ENCODE measurements at places on chromosomes 4 and X. TPM values are rescaled to one million over a fixed set of nuclear protein-coding genes. Genes with fewer than 3 reads are reported as not detected.

DNA sequence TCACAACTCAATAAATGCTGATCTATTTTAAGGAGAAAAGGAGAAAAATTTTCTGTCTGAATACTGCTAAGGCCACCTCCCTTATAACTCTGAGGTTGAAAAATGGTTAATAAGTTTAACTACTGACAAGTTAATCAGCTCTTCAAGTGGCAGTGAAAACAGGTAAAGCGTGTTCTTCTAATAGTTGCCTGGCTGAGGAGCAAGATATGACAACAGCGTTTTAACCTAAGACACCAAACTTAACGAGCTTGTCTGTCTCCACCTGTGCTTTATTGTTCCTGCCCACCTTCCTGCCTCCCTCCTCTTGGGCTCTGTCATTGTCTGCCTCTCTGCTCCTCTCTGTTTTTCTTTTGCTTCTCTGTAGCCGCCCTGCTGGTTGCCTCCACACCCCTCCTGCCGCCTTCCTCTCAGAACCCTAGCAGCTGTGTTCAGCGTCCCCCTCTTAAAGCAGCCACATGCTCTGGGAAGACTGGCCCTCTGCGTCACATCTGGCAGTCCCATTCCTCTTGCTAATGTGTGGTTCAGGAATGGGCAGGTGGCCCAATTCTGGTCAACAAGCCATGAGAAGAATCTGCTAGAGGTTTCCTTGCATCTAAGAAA is 4.3 kb upstream of the TSPAN5 start:
- peak; percentile 25 for DNase-seq

The ZNF275 gene
- 8.4 TPM for total RNA-seq

DNA sequence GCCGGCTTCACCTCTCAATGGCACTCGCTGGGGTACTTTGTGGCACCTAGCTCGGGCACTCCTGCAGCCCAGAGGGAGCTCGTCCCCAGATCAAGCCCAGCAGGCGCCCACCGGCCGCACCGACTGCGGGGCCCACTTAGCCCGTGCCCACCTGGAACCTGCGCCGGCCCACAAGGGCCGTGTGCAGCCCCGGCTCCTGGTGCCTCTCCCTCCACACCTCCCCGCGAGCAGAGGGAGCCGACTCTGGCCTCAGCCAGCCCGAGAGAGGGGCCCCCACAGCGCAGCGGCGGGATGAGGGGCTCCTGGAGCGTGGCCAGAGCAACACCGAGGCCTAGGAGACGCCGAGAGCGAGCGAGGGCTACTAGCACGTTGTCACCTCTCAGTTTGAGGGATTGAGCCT is 82.1 kb upstream of the SHISA3 start:
- DNase-seq, result no peak

DNA sequence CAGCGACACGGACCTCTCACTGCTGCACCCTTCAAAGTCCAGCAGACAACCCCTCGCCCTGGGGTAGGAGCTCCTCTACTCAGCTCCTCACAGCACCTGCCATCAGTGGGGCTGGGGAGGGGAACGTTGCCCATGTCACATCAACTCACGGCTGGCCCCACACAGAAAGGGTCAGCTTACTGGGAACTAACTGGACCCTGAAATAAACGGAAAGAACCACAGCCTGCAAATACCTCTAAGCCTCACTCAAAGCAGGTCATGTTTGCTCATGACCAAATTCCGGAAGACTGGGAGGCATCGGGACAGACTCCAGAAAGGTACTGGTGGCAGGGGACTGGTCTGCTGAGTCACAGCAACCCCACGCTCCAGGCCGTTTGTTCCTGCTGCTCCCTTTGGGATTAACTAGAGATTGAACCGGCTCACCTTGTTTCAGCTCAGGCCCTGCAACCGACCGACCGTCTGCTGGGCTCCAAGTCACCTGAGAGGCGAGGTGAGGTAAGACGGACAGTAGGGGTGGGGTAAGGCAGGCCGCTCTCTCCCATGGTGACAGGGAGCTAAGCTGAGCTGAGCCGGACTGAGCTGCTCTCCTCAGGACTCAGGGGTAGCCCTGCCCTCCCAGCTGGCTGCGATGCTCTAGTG is 5.6 kb downstream of the G6PD start:
- DNase-seq, result no peak

DNA sequence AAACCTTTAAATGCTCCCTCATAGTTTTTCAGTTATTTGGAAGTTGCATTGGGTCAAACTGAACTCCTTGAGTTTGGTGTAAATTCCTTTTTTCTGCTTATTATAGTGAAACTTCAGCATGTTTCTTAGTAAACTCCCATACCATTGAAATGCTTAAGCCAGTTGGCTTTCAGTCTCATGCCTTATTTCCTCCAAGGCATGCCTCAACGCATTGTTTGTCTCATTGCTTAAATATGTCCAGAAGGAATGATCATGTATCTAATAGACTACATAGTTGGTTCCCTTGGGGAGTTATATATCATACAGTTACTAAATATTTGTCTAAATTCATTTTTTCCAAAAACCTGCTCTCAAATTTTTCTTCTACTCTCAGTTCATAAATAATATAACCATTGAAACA is 114.0 kb downstream of the STOX2 start:
- no peak for DNase-seq

All from myocyte (in vitro differentiated cells).